Right lobe of liver (tissue), 6 donors: ENCODE measurements at places on chromosomes 3 and 15. TPM values are rescaled to one million over a fixed set of nuclear protein-coding genes. Genes with fewer than 3 reads are reported as not detected.

DNA sequence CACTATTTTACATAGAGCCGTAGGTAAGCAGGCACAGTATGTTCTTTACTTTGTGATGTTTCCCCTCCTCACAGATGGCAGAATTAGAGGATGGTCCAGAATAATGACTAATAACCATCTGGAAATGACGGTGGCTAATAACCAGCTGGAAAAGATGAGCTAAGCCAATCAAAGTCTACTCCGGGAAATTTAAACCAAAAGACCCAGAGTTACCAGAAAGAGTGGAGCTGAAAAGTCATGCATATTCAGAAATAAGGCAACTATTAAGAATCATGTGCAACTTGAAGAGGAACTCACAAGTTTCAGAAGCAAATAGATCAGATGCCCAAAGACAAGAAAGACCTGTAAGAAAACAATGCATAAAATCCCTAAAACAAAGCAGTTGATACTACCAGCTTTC, 33.6 kb downstream of the DMXL2 start:
- H3K4me1 ChIP-seq = peaks cover 8% of the 10 kb centered on the region
- H3K36me3 ChIP-seq = no peaks in the 10 kb centered on the region
- no peak overlapping the region for H3K4me3 ChIP-seq
- H3K27me3 ChIP-seq = no peaks in the 10 kb centered on the region
- no peak overlapping the region for H3K27ac ChIP-seq

GRCh38 chr15:38066612-38067011, 132.2 kb downstream of the TMCO5A start:
- peaks cover 6% of the 10 kb centered on the region for H3K4me1 ChIP-seq
- DNase-seq = no peak
- no peak overlapping the region for H3K27ac ChIP-seq

- H3K4me1 ChIP-seq = no peaks in the 10 kb centered on the region
- H3K4me3 ChIP-seq = no peak overlapping the region
- H3K27ac ChIP-seq = no peak overlapping the region
- H3K36me3 ChIP-seq = no peaks in the 10 kb centered on the region
Observed at GRCh38 chr15:70318594-70319465, 221.1 kb upstream of the TLE3 start.

- no peaks in the 10 kb centered on the region for H3K27me3 ChIP-seq
- H3K4me3 ChIP-seq = no peak overlapping the region
- H3K4me1 ChIP-seq = peaks cover 3% of the 10 kb centered on the region
- peak overlapping the region; percentile 80 for H3K27ac ChIP-seq
- H3K36me3 ChIP-seq = no peaks in the 10 kb centered on the region
Observed at GRCh38 chr3:52846432-52846965, 11.7 kb upstream of the MUSTN1 start.

The NANOGP8 gene
- 0.31 TPM for total RNA-seq

GRCh38 chr3:194250098-194251002, 100.8 kb downstream of the CPN2 start:
- peak overlapping the region; percentile 91 for H3K27ac ChIP-seq
- peaks cover 44% of the 10 kb centered on the region for H3K4me1 ChIP-seq
- DNase-seq = peak; percentile 79
- H3K4me3 ChIP-seq = peak overlapping the region; percentile 29
- H3K36me3 ChIP-seq = no peaks in the 10 kb centered on the region

The ONECUT1 gene
- 45.2 TPM for total RNA-seq

DNA sequence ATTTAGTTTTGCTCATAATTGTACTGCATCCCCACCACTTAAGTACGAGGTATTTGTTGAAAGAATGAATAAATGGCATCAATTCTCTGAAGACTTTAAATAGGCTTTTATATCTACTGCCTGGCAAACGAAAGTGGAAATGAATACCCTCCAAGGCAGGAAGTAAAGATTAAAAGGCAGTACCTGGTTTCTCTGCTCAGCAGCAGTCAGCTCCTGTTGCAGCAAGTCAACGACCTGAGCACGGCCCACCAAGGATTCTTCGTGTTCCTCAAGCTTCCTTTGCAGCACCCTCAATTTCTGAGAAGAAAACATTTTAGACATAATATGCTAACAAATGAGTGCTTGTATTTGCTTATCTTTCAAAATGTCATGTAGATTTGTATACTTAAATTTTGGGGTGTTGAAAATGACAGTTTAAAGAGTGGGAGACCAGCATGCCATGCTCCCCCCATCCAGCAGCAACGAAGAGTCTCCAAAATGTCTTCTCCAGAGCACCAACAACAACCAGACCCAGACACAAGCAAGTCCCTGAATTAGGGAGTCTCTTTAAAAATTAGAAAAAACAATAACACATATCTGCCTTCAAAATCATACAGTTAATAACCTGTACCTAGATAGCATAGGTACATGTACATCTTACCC, 31.2 kb downstream of the GOLGB1 start:
- no peaks in the 10 kb centered on the region for H3K27me3 ChIP-seq
- DNase-seq = no peak
- no peak overlapping the region for H3K27ac ChIP-seq

DNA sequence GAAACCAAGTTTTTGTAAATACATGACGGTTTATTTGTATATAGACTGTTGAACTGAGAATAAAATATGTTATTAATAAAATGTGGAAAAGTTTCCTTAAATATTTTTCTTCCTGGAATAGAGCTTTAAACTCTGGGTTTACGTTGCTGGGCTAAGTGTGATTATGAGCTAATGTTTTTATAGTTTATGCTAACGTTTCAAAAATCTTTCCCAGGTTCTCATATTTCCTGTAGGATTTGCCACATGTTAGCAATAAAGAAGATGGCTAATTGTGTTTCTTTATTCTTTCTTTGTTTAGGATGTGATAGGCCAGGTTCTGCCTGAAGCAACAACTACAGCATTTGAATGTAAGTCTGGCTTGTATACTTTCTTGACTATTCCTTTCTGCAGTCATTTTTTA, 7.2 kb downstream of the MAP2K5 start:
- H3K4me3 ChIP-seq = no peak overlapping the region
- H3K36me3 ChIP-seq = peaks cover 11% of the 10 kb centered on the region
- H3K27me3 ChIP-seq = no peaks in the 10 kb centered on the region
- no peak for DNase-seq
- H3K4me1 ChIP-seq = no peaks in the 10 kb centered on the region

The TMEM45A gene
- 55.5 TPM for total RNA-seq

The KPNA4 gene
- 17.1 TPM for total RNA-seq

GRCh38 chr15:65553691-65554090, 23.4 kb downstream of the HACD3 start:
- no peaks in the 10 kb centered on the region for H3K27me3 ChIP-seq
- no peak overlapping the region for H3K27ac ChIP-seq
- no peaks in the 10 kb centered on the region for H3K4me1 ChIP-seq
- H3K4me3 ChIP-seq = no peak overlapping the region
- no peaks in the 10 kb centered on the region for H3K36me3 ChIP-seq

The SPG11 gene
- total RNA-seq = 44.8 TPM

DNA sequence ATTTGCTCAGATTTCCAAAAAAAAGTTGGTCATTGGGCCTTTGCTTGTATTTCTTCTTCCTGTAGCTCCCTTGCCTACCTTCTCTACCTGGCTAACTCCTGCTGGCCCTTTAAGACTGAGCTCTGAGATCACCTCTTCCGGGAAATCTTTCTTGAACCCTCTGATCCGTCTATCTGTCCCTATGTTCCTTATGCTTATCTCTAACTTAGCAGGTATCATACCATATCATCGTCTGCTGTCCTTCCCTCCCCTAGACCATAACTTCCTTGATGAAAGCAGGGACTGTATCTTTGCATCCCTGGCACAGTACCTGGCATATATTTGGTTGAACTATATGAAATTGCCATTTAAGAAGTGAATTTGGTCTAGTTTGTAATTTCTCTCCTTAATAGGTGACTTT, 42.3 kb downstream of the PDE8A start:
- H3K27ac ChIP-seq = peak overlapping the region; percentile 94
- H3K4me1 ChIP-seq = no peaks in the 10 kb centered on the region
- no peaks in the 10 kb centered on the region for H3K27me3 ChIP-seq
- H3K4me3 ChIP-seq = no peak overlapping the region
- no peak for DNase-seq
